Mesangial cell (primary cell): ENCODE measurements at places on chromosomes 2 and 18. TPM values are rescaled to one million over a fixed set of nuclear protein-coding genes. Genes with fewer than 3 reads are reported as not detected.

RIT2 gene
- total RNA-seq: not detected in 2 replicates

TEX44 gene
- not detected in 2 replicates for total RNA-seq

CCDC141 gene
- total RNA-seq: under 0.01 TPM in 1 of 2 replicates, not detected in the other

DSG1 gene
- total RNA-seq: not detected in 2 replicates

ABI2 gene
- 36.5 and 49.7 TPM in 2 replicates for total RNA-seq

DYTN gene
- not detected in 2 replicates for total RNA-seq

ANKRD29 gene
- 0.81 and 5.1 TPM in 2 replicates for total RNA-seq

ACVR2A gene
- 3.3 and 4.1 TPM in 2 replicates for total RNA-seq

SFT2D3 gene
- total RNA-seq: 5.4 and 8.5 TPM in 2 replicates

CGREF1 gene
- 2.4 and 2.5 TPM in 2 replicates for total RNA-seq

CKAP2L gene
- 0.63 and 23.3 TPM in 2 replicates for total RNA-seq

CDH19 gene
- total RNA-seq: not detected in 2 replicates

IFIH1 gene
- total RNA-seq: 2.4 and 6.3 TPM in 2 replicates

AGXT gene
- total RNA-seq: not detected in 2 replicates

DAW1 gene
- total RNA-seq: 0.13 and 2.4 TPM in 2 replicates

MC5R gene
- not detected in 2 replicates for total RNA-seq

SRSF7 gene
- 39.8 and 102 TPM in 2 replicates for total RNA-seq

LOXHD1 gene
- not detected in 2 replicates for total RNA-seq

FBXO15 gene
- total RNA-seq: 0.76 and 0.98 TPM in 2 replicates

RND3 gene
- 48.1 and 72.6 TPM in 2 replicates for total RNA-seq

PLGLB1 gene
- total RNA-seq: 0.49 and 0.63 TPM in 2 replicates

TFCP2L1 gene
- 0.33 and 4.1 TPM in 2 replicates for total RNA-seq

FTCDNL1 gene
- total RNA-seq: 0.49 and 2.7 TPM in 2 replicates
